NCI-H1417 treated with DMSO at 0.1 percent for 48 hours (cell line): ENCODE measurements at places on chromosomes 12 and 14.

GRCh38 chr12:76450690-76451089, 102.5 kb upstream of the BBS10 start:
- no peak for DNase-seq

DNA sequence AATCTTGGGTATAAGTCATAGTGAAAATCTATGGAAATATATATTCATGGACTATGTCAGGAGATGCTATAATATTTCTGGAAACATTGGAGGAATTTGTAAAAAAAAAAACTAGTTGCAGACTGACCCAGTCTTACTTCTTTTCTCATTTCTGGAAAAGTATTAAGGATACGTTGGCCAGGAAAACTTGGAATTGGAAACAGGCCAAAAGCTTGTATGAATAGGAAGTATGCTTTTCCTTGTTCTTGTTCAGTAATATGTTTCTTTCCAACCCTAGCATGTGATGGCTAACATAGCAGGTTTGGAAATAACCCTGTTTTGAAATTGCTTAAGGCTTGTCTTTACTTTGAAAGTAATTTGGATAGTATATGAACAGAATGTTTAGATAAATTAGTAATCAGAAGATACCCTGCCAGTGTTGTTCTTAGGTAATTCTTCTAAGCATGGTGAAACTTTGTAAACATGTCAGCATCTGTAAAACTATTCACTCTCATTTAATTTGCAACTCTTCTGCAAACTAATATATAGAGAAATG, 316.2 kb downstream of the NPAS3 start:
- DNase-seq = no peak

- DNase-seq = no peak
Observed at GRCh38 chr14:49732896-49733295, 35.1 kb upstream of the KLHDC2 start.

DNA sequence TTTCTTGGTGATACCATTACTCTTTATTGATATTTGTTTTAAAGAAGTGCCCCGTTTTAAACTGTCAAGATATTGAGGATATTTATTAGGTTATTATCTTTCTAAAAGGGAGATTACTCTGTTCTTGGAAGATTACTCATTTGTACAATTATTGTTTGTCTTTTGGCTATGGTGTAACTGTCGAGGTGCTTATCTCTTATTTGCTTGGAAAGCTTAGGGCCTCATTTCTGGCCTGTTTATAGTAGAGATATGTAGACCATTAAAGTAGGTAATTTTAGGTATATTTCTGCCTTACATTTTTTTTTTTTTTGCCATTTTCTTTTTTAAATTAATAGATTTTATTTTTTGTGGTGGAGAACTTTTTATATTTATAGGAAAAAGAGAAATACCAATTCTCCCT, 74.2 kb downstream of the KTN1 start:
- DNase-seq = no peak

GRCh38 chr14:60226298-60226697, 22.7 kb upstream of the PPM1A start:
- DNase-seq = no peak

DNA sequence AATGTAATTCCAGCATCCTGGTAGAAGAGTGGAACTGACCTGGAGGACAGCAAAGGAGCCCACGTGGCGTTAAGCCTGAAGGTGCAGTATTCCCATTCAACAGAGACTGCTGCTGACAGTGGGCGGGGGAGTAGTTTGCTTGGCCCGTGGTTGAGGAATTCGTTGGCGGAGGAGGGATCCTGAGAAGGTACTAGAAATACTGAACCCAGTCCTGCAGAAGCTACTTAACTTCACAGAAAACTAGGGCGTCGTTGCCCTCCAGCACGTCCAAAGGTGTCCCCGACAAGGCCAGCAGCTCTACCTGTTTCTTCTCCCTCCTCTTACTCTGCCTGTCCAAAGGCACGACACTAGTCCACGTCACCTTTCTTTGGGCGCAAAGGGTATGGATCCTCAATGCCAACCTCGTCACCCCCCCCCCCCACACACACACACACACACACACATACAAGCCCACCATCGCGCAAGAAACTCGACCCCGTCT, 303 bp downstream of the PUS7L start:
- DNase-seq = no peak

GRCh38 chr14:92973798-92974372, 50.9 kb downstream of the CHGA start:
- DNase-seq = no peak

- DNase-seq = no peak
Observed at GRCh38 chr12:58395470-58395869, 454.1 kb downstream of the ATP23 start.

DNA sequence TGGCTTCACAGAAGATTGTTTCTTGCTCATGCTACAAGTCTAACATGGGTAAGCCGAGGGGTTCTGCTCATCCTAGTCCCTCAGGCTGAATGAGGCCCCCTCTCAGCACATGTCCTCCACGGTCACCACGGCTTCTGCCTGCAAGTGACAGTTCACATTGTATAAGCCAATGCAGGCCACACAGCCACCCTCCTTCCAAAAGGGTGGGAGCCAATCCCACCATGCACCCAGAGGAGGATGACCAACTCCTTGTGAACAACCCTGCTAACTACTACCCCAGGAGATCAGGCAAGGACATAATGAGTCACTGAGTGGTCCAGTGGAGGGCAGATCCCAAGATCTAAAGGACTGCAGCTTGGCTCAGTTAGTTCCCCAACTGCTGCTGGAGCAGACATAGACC, 6.1 kb downstream of the SPRING1 start:
- no peak for DNase-seq

DNA sequence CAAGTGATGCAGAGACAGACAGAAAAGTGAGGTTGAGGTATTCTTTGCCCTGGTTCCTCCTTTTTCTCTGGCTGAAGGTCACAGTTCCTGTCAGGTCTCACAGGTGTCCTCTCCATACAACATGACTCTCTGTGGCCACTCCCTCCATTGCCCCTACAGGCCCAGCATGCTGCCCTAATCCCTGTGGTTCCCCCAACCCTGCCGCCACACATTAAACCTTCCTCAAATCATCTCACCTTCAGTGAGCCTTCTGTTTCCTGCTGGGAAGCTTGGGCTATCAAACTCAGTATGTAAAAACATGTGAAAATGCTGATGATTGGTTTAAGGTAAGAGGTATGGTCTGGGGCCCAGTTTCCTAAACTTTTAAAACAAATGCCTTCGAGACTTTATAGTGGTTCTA, 159.0 kb upstream of the E2F7 start:
- DNase-seq = no peak

DNA sequence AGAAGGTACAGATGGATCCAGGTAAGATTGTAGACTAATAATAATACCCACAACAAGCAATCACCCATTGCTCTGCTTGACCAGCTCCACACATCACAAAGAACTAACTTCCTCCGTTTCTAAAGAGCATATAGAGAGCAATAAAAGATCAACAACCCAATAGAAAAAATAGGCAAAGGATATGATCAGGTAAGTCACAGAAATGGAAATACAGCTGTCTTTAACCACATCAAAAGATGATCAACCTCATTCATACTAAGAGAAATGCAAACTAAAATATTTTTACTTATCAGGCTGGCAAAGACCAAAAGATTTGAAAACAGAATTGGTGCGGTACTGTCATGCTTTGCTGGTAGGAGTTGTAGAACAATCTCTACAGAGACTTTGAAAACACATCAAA, 8.9 kb downstream of the C2CD5 start:
- DNase-seq = no peak

- DNase-seq = no peak
Observed at GRCh38 chr14:103366741-103367140, 18.5 kb upstream of the MARK3 start.

DNA sequence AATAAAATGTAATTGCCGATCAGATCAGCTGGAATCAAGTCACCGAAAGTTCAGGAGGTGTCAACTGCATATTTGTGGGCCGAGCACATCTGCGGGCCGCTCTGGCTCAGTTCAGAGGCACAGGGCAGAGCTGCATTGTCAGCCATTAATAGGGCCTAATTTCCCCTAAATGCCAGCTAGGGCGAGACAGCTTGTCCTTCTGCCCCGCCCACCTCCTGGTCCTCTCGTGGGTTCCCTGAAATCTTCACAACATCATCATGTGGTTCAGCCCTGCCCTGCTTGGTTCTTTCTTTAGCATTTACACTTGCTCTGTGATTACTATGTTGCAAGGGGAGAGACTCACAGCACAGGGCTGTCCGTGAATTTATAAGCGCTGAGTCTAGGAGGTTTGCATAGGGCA, 148.9 kb downstream of the CHST11 start:
- DNase-seq = no peak

DNA sequence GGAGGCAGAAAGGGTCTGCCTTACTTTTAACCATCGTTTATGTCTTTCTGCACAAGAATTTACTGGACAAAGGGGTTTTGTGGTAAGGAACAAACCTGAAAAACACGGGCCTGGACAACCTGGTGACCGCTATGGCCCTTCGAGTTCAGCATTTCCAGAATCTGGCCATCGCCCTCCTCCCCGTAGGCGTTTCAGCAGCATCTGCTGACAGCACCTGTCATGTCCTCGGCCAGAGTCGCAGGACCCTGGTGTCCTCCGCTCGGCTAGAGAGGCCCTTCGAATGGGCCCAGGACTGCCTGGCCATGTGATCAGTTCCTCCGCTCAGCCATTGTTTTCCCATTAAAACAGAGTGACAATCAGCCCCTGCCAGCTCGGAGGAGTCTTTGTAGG, 142.8 kb upstream of the FKBP4 start:
- no peak for DNase-seq

DNA sequence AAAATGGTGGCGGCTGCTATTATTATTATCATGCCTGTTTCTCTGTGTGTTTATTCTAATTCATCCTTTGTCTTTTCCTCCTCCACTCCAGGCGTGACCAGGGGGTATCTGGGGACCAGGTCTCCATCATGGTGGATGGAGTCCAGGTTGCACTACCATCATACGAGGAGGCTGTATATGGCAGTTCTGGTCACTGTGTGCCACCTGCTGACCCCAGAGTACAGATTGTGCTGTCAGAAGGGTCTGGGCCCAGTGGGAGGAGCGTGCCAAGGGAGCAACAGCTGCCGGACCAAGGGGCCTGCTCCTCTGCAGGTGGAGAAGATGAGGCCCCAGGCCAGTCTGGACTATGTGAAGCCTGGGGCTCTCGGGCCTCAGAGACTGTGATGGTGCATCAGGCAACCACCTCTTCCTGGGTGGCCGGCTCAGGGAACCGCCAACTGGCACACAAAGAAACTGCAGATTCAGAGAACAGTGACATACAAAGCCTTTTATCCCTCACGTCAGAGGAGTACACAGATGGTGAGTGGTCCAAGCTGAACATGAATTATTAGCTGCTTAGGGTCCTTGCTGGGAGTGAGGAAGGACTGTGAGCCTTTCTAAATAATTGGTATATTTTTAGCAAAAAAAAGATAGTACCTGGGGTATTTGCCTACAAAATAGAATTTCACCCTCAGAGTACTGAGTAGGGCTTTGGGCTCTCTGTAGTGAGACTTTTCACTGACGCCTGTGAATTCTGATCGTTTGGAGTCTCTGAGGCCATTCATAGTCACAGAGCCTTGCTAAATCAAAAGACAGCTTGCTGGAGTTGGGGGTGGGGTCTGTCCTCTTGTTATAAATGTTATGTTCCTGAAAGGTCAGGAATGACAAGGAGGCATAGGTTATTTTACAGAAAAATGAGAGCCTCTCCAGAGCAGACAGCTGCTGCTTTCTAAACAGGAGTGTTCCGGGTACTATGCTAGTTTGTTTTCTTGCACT, 58.1 kb upstream of the SRSF5 start:
- DNase-seq = no peak

GRCh38 chr12:85866986-85867776, 6.9 kb upstream of the NTS start:
- DNase-seq = peak; percentile 17

- peak; percentile 11 for DNase-seq
Observed at GRCh38 chr12:103884316-103884715, 43.3 kb upstream of the NT5DC3 start.

DNA sequence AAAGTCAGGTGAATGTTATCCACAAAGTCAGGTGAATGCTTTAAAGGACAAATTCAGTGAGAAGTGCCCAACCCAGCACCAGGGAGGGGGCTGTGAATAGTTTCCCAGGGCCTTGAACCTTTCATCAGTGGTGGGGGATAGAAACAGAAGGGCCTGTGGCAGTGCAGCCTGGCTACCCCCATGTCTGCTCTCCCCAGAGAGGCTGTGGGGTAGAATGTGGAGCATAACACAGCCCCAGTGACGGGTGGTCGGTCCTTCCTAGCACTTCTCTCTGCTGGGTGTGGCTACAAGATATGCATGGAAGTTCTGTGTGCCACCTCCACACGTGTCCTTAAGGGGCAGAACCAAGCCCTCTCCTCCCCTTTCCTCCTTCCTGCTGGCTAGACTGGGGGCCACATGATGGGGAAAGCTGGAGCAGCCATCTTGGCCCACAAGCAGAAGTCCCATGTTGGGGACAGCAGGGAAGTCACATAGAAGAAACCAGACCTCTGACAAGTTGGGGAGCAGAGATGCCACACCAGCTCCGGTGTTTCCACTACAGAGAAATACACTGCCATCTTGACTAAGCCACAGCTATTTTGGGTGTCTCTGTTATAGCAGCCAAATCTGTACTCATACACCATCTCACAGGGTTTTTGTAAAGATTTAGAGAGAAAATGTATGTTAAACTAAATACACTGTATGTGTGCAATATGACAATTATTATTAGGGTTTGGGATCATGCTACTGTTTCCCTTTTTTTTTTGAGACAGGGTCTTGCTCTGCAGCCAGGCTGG, 17.0 kb downstream of the RITA1 start:
- DNase-seq = no peak

DNA sequence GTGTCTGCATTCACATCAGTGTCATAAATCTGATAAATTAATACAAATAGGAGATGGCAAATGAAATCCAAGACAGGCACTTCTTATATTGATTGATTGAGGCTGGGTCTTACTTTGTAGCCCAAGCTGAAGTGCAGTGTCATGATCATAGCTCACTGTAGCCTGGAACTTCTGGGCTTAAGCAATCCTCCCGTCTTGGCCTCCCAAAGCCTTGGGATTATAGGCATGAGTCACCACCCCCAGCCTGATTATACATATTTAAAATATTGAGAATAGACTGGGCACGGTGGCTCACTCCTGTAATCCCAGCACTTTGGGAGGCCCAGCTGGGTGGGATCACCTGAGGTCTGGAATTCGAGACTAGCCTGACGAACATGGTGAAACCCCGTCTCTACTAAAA, 51.3 kb downstream of the MARK3 start:
- DNase-seq = no peak

- no peak for DNase-seq
Observed at GRCh38 chr12:46364777-46365580, 7.6 kb downstream of the SLC38A2 start.

GRCh38 chr14:95503365-95504134, 12.9 kb downstream of the SYNE3 start:
- DNase-seq = no peak

GRCh38 chr12:55723516-55724225, 3.5 kb downstream of the RDH5 start:
- DNase-seq = no peak

- DNase-seq = no peak
Observed at GRCh38 chr12:32754111-32754510, 1.6 kb downstream of the YARS2 start.
